ENCODE measurements at places on chromosomes 16 and 17.

GRCh38 chr16:51008607-51009006 lies 142.5 kb downstream of the SALL1 start:
- DNase-seq, result no peak

DNA sequence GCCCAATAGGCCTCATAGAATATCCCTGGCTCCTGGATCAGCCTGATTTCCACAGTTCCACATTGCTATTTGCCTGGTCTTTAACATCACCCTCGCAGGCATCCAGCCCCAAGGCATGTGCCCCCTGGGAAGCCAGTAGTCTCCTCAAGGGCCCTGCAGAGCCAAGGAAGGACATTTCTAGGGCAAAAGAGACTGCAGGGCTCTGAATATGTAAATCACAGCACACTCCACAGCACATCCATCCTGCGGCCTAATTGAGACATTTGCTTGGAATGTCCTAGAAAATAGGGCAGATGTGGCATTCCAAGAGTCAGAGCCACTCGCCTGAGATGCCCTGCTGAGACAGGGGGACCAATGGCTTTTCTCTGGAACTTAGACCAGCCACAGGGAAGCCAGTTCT lies 11.4 kb upstream of the C16orf78 start:
- no peak for DNase-seq

DNA sequence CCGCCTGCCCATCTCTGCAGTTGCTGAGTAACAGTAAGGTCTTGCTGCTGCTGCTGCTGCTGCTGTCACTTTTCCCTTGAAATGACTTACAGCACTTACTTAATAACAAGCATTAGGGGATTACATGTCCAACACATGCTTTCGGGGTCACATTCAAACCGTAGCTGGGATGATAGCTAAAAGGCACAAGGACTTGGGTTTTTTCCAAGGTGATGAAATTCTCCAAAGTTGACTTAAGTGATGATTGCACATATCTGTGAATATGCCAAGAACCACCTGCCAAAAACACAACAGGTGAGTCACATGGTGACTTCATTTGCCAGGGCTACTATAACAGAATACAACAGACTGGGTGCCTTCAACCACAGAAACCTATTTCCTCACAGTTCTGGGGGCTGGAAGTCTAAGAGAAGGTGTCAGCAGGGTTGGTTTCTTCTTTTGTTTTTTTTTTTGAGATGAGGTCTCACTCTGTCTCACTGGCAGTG lies 121.9 kb upstream of the TNRC6C start:
- no peak for DNase-seq

GRCh38 chr17:71995590-71995989 lies 125.2 kb upstream of the SOX9 start:
- no peak for DNase-seq

- DNase-seq, result no peak
Measured at GRCh38 chr16:31876951-31877828, 3.6 kb downstream of the ZNF267 start.

GRCh38 chr17:1166276-1166675 lies 13.5 kb downstream of the ABR start:
- no peak for DNase-seq

DNA sequence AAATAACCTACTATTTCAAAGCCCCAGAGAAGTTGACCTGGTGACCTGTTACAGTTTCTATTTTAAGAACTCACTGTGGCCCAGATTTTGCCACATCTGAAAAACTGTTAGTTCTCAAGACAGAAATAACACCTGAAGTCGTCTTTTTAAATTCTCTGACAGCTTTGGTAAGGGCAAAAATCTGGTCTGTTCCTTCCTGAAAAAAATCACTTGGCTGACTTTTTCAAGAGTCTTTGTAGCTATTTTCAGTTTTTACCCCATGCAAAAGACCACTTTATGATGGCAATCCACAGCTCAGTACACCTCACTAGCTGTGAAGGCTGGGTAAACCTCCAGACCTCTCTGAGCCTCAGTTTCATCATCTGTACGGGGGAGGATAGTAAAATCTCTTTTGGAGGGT lies 60.7 kb upstream of the SREBF1 start:
- no peak for DNase-seq

GRCh38 chr17:13753771-13754170 lies 152.0 kb upstream of the HS3ST3A1 start:
- no peak for DNase-seq

DNA sequence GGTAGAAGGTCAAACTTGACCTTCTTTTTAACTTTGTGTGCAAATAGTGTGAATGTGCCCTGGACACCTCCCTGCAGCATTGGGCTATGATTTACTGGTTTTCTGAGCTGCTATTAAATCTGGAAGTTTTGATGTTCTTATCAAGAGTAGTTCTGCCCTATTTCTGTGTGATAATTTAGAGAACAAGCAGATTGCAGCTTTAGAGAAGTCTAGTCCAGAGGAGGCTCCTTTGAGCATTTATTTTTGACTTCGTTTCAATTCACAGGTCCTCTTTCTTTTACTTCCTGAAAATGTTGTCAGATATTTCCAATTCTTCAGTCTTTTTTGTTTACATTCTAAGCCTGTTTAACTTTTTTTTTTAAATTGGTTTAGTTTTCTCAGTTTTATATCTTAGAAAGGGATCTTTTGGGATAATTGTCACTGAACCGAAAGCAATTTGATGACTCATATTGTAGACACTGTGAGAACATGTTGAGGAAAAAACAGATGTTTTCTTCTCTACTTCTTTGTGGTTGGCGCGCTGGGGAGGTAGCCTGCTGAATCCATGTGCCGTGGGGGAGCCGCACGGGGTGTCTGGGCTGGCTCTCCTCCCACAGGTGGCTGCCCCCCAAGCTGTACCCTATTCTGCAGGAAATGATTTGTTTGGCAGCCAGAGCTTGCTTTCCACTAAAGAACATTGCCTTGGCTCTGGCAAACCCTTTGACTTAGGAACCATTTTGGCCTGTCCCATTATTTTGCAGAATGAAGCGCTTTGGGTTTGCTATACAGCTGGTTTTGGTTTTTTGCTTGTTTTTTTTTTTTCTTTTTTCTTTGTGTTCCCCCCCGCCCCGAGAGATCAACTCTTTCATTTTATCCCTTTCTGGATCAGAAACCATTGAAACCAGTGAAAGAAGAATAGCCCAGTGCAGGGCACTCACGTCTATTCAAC lies 53.4 kb downstream of the MFSD11 start:
- peak; percentile 67 for DNase-seq
